ENCODE measurements at places on chromosomes 5 and 9.

GRCh38 chr5:173495225-173495904, 121.1 kb downstream of the BOD1 start:
- no peak for DNase-seq

GRCh38 chr5:148060309-148060708, 3.5 kb upstream of the SPINK5 start:
- no peak for DNase-seq

GRCh38 chr5:97676608-97677007, 493.6 kb upstream of the RIOK2 start:
- DNase-seq: no peak

DNA sequence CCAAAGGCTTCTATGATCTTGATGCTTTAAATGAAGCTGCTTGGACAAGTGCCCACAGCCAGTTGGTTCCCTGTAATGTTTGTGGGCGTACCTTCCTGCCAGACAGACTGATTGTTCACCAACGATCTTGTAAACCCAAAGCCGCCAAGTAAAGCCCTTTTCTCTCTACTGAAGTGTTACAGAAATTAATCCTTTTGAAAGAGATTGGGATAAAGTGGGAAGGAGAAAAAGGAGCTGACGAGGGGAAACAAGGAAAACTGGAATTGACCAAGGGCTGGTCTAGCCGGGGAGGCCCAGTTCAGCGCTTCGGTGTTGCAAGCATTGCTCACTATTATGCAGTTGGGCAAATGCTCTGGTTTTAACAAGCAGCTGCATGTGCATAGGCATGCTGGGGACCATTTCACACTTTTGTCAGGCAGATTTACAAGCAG, 53.2 kb downstream of the ZNF474 start:
- no peak for DNase-seq

- no peak for DNase-seq
Observed at GRCh38 chr5:79464695-79465332, 49.1 kb downstream of the HOMER1 start.

DNA sequence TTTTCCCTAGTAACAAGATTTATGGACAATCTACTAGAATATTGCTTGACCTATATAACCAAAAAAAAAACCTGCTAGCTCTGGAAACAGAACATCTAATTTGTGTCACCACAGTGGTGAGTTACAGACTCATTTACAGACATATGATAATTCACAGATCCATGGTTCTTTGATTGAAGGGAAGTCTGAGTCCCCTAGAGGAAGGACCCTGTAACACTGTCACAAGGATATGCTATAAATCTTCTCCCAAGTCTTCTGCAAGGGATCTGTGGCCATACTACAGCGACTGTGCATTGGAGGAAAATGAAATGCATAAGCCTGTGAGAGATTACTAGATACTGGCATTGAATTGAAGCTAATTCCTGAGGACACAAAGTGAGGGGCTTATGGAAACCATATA, 630.6 kb upstream of the SGCD start:
- no peak for DNase-seq

- DNase-seq: no peak
Observed at GRCh38 chr5:21058289-21058688, 1070.3 kb upstream of the CDH18 start.

- DNase-seq: no peak
Observed at GRCh38 chr5:62354028-62354874, 48.2 kb downstream of the KIF2A start.

- no peak for DNase-seq
Observed at GRCh38 chr5:10482791-10483530, 41.3 kb downstream of the ROPN1L start.

DNA sequence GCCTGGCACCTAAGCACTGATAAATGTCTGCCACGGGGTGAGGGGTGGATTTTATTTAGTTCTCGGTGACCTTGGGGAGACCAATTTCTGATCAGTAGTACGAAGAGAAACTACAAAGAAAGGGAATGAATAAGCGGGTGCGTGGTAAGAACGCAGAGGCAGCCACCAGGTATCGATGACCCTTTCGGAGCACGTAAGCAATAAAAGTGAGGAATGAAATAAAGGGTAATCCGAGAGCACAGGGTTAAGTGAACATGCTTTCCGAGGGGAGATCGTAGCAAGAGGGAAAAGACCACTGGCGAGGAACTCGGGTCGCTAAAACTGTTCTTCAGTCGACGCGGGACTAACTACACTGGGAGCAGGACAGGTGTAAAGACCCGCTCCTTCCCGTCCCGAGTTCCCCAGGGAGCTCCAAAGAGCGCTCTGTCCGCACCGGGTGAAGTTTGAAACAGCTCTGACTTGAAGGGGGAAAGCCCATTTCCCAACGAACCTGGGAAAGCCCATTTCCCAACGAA, 1.1 kb downstream of the ELOVL7 start:
- DNase-seq: no peak

DNA sequence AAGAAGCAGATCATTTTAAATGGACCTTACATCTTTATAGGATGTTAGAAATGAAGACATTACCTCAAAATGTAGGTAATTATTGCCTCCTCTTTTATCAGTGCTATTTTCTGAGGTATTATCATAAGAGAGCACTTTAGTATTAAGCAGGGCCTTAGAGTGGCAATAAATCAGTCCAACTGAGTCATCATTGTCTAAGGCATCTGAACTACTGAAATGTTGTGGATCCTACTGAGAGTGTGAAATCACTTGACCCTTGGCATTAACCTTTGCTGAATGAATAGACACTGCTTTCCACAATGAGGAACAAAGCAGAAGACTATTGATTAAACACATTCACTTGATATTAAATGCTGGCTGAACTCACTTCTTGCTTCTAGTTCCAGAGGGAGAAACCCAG, 224.6 kb upstream of the ARRDC3 start:
- no peak for DNase-seq

- DNase-seq: no peak
Observed at GRCh38 chr5:96871027-96871399, 5.3 kb upstream of the ERAP2 start.

- DNase-seq: no peak
Observed at GRCh38 chr5:14063138-14063537, 80.0 kb upstream of the TRIO start.

- DNase-seq: no peak
Observed at GRCh38 chr9:123807251-123807650, 122.7 kb downstream of the DENND1A start.

DNA sequence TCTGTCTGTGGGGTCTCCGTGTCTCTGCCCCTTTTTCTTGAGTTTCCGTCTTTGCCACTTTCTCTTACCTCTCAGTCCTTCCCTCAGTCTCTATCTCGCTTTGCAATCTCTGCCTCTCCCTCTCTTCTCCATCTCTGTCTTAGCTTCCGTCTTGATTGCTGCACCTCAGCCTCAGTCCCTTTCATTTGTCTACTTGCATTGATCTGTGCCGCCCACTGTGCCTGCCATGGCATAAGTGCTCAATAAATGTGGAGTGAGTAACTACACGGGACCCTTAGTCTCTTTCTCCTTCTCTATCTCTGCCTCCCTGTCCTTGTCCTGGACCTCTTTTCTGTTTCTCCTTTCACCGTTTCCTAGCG, 6.6 kb downstream of the PCDHGC5 start:
- DNase-seq: no peak

DNA sequence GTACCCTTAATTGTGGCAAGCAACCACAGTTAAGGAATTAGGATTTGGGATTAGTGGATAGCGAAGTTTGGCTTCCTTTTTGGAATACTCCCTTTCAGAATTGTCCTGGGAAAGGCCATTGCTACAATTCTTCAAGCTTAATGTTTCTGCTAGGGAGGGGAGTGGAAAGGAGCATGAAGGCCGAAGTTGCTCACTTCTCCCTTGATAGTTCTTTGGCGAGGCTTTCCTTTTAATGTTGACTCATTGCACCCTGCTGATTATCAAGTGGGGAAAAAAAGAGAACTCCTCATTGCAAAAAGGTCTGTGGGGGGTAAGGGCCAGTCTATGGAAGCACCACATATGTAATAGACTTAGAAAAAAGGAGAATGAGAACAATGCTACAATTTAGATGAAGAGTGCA, 30.7 kb downstream of the GRIN3A start:
- no peak for DNase-seq

GRCh38 chr5:147479949-147480348, 29.9 kb downstream of the DPYSL3 start:
- no peak for DNase-seq

GRCh38 chr9:69815313-69815712, 5.3 kb upstream of the CFAP95 start:
- DNase-seq: no peak

- DNase-seq: no peak
Observed at GRCh38 chr5:173970878-173971650, 17.9 kb upstream of the C5orf47 start.

- no peak for DNase-seq
Observed at GRCh38 chr9:129253803-129254381, 75.8 kb upstream of the IER5L start.

- DNase-seq: no peak
Observed at GRCh38 chr5:51156838-51157237, 226.4 kb upstream of the ISL1 start.

DNA sequence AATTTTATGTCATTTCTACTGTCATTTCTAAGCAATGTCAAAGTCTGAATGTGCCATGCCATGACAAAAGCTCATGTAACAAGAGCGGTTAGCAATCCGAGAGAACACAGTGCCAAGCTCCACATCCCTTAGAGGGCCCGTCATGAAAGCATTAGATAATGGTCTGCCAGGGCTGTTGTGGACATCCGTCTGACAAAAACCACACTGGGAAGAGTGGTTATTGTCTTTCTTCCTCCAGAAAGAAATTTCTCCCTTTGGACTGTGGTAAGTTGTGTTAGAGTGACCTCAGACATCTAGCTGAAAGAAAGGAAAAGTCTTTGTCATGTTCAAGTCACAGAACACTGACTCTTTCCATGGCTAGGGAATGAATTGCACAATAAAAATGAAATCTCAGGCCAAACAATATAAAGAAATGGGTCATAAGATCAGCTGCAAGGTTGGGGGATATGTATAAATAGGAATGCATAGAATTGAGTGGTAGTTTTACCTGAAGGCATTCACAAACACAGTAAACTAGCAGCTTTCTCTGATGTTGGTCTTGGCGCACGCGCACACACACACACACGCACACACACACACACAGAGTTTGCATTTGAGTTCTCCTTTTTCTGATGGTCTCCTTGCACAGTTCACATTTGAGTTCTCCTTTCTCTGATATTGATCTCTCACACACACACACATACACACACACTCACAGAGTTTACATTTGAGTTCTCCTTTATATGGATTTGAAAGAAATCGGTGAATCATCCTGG, 5.3 kb downstream of the SLC1A3 start:
- DNase-seq: no peak

- no peak for DNase-seq
Observed at GRCh38 chr9:137752426-137752825, 125.2 kb upstream of the CACNA1B start.

- DNase-seq: no peak
Observed at GRCh38 chr5:78534148-78534904, 114.2 kb downstream of the LHFPL2 start.

- no peak for DNase-seq
Observed at GRCh38 chr5:175798626-175799025, 72.8 kb upstream of the CPLX2 start.

- no peak for DNase-seq
Observed at GRCh38 chr5:16792598-16793275, 143.4 kb downstream of the MYO10 start.

DNA sequence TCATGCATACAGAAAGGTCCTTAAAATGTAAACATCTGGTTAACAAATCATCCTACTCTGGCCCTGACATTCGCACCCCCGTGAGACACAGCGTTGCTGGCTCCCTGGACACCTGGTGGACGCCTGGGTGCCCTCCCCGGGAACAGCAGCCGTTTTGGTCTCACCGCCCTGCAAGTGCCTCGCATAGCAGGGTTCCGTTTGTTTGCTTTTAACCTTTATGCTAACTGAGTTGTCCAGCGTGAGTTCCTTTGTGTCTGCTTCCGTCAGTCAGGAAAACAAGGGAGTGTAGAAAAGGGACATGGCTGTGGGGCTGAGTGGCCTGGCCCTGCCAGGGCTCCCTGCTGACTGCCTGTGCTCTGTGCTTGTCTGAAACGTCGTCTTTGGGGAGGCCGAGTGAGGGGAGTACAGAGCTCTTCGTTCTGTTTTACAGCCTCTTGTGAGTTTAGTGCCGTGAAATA, 91.8 kb upstream of the CACNA1B start:
- no peak for DNase-seq

GRCh38 chr5:122773619-122774018, 1.3 kb upstream of the SNX2 start:
- no peak for DNase-seq

DNA sequence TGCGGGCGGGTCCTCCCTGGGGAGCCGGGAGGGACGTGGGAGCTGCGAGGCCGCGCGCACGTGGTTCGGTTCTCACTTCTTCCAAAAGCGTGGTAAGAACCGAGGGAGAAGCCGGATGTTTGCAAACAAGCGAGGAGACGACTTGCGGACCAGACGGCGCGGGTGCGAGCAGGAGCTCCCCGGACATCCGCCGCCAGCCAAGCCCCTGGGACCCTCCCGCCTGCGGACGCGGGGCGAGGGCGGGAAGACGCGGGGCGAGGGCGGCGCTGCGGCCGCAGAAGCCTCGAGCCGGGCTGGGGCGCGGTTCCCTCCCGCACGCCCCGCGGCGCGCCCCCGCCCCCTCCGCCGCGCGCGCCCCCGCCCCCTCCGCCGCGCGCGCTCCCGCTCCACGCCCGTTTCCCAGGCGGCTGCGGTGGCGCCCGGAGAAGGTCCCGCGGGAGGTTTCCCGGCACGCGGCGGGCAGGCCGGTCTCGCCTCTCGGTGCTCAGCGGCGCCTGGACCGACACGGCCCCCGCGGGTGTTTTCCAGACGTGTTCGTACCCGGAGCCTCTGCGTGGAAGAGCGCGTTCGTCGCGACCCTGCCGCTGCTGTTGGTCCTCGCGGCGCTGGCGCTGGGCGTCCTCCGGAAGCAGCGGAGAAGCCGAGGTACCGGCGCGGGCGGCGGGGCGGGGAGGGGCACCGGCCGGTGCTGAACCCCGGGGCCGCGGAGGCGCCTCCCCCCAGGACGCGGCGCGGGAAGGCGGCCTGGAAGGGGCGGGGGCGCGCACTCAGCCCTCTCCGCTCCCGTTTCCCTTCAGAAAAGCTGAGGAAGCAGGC, 12.8 kb downstream of the BTNL9 start:
- no peak for DNase-seq

- no peak for DNase-seq
Observed at GRCh38 chr9:5798581-5798980, 34.3 kb downstream of the ERMP1 start.

GRCh38 chr5:33852319-33852718, 39.5 kb downstream of the ADAMTS12 start:
- DNase-seq: no peak

GRCh38 chr9:91978740-91979414, 28.8 kb upstream of the ROR2 start:
- no peak for DNase-seq

DNA sequence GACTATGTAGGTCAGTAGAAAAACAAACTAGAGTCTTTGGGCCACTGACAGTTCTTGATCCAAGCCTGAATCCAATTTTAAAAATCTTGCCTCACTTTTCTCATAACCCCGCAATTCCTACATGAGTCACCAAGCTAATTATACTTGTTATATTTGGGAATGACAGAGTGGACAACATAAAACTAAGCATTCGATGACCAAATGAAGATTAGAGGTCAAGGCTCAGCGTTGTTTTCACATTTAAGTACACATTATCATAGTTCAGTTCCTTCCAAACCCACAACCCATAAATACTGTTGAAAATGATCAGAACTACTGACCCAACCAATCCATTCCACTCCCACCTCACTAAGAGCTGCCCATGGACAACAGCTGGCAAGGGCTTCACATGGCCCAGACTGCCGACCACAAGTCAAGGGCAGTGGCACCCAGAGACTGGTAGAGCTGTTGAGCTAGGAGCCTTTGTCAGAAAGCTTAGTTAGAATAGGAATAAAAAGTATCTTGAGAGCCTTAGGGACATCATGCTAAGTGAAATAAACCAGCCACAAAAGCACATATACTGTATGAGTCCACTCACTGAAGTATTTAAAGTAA, 64.2 kb downstream of the MYO10 start:
- DNase-seq: no peak

All from T follicular helper cell (primary cell).